ENCODE measurements at places on chromosomes 16 and 17.

- peaks cover 5% of the 10 kb centered on the region for H3K4me1 ChIP-seq
- no peak for DNase-seq
- H3K27ac ChIP-seq: no peak overlapping the region
- H3K36me3 ChIP-seq: no peaks in the 10 kb centered on the region
- H3K27me3 ChIP-seq: no peaks in the 10 kb centered on the region
Measured at GRCh38 chr17:39694593-39694992, 5.3 kb upstream of the ERBB2 start.

DNA sequence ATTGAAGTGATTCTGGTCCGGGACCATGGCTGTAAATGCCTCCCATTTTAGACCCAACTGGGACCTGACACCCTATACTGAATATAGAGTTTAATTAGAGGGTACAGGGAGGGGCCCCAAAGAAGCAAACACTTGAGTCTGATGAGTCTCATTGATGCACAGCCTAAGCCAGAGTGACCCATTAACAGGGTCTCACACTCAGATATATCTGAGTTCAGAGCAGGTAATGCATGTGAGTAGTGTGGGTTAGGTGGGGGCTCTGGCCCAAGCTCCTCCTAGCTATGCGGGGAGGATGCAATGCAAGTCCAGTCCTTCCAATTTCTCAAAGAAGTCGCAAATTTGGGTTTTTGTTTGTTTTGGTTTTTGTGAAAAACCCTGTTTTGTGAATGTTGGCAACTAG, 17.1 kb upstream of the MARCHF10 start:
- no peaks in the 10 kb centered on the region for H3K36me3 ChIP-seq
- H3K27ac ChIP-seq: no peak overlapping the region
- no peak overlapping the region for H3K4me3 ChIP-seq
- no peaks in the 10 kb centered on the region for H3K27me3 ChIP-seq
- H3K4me1 ChIP-seq: peaks cover 3% of the 10 kb centered on the region

- no peak overlapping the region for H3K4me3 ChIP-seq
- no peaks in the 10 kb centered on the region for H3K27me3 ChIP-seq
- DNase-seq: peak; percentile 81
- H3K36me3 ChIP-seq: peaks cover 43% of the 10 kb centered on the region
Measured at GRCh38 chr17:75693500-75694481, 26.7 kb downstream of the SAP30BP start.

DNA sequence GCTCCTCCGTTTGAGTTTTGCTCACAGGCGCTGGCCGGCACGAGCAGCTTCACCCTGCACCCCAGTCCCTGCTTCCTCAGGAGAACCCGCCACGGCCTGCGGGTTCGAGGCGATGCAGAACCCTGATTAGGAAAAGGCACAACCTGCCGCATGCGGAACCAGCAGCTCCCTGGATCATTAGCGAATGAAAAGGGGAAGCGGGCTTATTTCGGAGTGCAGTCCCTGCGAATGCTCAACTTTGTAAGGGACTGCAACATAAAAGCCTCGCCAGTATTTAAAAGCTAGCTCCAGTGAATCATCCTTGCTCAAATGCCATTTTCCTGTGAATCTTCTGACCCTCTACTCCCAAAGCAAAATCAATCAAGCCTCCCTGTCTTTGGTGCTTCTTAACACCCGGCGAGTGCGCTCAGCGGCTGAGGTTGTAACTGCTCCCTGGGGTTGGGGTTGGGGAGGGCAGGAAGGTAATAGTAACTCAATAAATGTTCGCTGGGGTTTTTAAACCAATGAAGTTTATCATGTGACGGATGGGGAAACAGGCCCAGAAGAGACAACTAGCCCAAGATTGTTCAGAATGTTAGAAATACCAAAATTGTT, 678 bp upstream of the AKAP10 start:
- H3K27ac ChIP-seq: peak overlapping the region; percentile 93
- H3K27me3 ChIP-seq: no peaks in the 10 kb centered on the region
- peak overlapping the region; percentile 83 for H3K4me3 ChIP-seq
- peaks cover 39% of the 10 kb centered on the region for H3K4me1 ChIP-seq
- no peak for DNase-seq

DNA sequence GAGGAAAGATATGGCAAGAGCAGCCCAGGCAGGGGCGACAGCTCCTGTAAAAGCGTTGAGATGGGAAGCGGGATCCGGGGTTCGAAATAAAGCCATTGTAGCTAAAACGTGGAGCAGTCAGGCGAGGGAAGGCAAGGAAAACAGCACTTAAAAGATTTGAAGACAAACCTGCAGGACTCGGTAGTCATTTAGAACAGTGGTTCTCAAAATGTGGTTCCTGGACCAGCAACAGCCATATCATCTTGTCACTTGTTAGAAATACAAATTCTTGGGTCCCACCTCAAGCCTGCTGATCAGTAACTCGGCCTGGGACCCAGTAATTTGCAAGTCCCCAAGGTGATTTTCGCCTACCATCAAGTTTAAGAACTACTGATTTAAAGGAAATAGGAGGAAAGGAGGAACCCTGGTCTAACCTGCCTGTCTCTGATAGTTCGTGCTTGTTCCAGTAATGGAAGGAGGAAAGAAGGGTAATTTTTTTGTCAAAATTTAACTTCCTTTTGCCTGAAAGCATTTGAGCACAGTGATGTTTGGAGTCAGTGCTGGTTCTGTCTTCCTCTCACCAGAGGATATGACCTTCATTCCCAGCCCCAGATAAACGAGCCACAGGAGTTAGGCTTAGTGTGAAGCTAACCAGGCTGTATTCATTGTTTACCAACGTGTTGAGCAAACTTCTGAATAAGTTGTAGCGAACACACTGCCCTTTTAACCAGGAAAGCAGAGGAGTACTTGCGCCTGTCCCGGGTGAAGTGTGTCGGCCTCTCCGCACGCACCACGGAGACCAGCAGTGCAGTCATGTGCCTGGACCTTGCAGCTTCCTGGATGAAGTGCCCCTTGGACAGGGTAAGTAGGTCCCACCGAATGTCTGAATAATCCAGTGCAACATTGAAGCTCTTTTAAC, 1.1 kb downstream of the ORC6 start:
- peaks cover 32% of the 10 kb centered on the region for H3K4me1 ChIP-seq
- H3K36me3 ChIP-seq: no peaks in the 10 kb centered on the region
- no peaks in the 10 kb centered on the region for H3K27me3 ChIP-seq
- no peak for DNase-seq

DNA sequence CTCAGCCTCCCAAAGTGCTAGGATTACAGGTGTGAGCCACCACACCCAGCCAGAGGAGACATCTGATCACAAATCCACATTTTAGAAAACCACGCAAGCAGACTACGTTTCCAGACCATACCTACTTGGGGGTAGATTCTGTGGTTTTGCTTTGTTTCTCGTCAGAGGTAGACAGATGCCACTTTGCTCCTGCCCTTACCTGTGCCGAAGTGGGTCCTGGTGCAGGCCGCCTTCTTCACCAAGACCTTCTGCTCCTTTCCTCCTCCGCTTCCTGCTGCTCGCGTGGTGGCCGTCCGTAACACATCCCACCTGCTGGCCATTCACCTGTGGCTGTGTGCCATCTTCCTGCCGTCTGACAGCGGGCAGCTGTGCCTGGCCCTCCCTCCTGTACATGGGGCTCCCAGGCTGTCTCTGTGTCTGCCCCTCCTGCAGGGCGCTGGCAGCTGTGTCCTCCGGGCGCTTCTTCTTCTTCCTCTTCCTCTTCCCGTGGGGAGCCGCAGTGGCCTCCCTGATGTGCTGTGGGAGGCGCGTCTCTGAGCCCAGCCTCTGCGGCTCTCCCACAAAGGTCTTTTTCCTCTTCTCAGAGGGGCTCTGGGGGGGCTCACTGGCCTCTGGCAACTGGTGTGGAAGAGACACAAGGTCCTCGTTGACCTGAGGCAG, 21.2 kb upstream of the CYTH1 start:
- H3K4me3 ChIP-seq: no peak overlapping the region
- no peak overlapping the region for H3K27ac ChIP-seq
- no peak for DNase-seq
- peaks cover 4% of the 10 kb centered on the region for H3K4me1 ChIP-seq
- no peaks in the 10 kb centered on the region for H3K27me3 ChIP-seq

GRCh38 chr17:17812211-17813054, 24.4 kb downstream of the SREBF1 start:
- no peak overlapping the region for H3K4me3 ChIP-seq
- peak; percentile 86 for DNase-seq
- peaks cover 5% of the 10 kb centered on the region for H3K4me1 ChIP-seq

GRCh38 chr17:34307110-34307509, 12.1 kb upstream of the CCL8 start:
- H3K4me1 ChIP-seq: peaks cover 18% of the 10 kb centered on the region
- no peaks in the 10 kb centered on the region for H3K27me3 ChIP-seq
- H3K36me3 ChIP-seq: no peaks in the 10 kb centered on the region
- H3K4me3 ChIP-seq: no peak overlapping the region
- no peak overlapping the region for H3K27ac ChIP-seq
- DNase-seq: no peak

All from upper lobe of right lung (tissue), 1 donor.